Non-pigmented ciliary epithelial cell (primary cell): ENCODE measurements at places on chromosomes 3 and 15.
A peak's percentile ranks its signal among the peaks of the same experiment; 100 is the strongest.

DNA sequence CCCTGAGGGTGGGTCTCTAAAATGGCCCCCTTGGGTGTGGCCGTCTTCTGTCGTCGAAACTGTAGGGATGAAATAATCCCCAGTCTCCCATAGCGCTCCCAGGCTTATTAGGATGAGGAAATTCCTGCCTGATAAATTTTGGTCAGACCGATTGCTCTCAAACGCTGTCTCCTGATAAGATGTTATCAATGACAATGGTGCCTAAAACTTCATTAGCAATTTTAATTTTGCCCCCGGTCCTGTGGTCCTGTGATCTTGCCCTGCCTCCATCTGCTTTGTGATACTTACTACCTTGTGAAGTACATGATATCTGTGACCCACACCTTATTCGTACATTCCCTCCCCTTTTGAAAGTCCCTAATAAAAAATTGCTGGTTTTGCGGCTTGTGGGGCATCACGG lies 5.1 kb upstream of the RAB7A start:
- no peak for DNase-seq

- no peak for DNase-seq
Observed at GRCh38 chr3:141243271-141243707, 11.7 kb downstream of the PXYLP1 start.

DNA sequence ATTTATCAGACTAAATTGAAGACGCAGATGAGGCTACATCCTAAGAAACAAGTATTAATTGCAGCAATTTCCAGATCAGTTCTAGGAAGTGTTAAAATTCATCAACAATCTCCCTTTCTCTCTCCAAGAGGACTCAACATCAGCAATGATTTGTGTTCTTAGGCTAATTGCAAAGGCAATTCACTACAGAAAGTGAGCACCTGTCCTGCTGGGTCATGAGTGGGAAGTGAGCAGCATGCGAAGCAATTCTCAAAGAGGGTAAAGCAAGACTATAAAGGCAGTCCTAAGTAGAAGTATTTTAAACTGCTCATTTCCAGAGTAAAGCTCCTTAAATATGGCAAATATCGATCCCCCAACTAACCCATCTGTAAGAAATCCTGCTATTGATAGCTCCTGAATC lies 1191.0 kb upstream of the ALCAM start:
- no peak for DNase-seq

- no peak for DNase-seq
Observed at GRCh38 chr3:16808393-16809107, 76.2 kb upstream of the PLCL2 start.

DNA sequence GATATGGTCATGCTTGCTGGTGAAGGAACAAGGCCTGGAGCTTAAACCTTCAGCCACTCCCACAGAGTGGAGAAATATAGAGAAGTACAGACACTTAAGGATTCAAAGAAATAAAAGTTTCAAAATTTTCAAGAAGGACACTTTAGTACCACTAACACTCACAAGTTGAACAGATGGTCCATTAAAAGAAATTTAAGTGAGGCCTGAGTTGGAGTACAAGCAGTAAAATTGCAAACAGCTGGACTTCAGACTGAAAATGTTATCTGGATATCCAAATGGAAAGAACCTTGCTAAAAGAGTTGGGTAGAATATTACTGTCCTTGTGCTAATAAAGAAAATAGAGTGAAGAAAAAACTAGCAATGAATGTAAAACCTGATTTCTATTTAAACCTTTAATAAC lies 397.1 kb upstream of the KCNMB2 start:
- DNase-seq: no peak

- no peak for DNase-seq
Observed at GRCh38 chr15:93973287-93973686, 258.1 kb upstream of the MCTP2 start.

GRCh38 chr3:50237133-50237651 lies 1.2 kb downstream of the GNAI2 start:
- no peak for DNase-seq

DNA sequence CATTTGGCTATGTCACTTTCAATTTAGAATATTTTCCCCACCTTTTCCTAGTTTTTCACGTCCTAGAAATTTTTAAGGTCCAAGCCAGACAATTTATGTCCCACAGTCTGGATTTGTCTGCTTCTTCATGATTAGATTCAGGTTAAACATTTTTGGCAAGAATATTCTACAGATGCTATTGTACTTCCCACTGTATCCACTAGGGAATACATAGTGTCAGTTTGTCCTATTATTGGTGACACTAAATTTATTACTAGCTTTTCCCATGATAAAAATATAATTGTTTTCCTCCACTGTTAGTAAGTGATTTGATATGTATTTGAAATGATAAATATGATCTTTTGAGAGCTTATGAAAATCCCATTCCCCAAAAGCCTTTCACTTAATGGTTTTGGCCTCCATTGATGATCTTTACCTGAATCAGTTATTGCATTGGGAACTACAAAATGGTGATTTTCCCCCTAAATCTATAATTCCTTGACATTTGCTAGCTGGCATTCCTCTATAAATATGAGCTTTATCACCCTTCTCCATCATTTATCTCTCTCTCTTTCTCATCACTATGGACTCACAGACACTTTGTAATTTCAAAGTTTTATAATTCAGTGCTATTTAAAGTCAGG lies 8.3 kb downstream of the ARL14 start:
- no peak for DNase-seq

GRCh38 chr3:15083252-15083651 lies 15.7 kb downstream of the RBSN start:
- no peak for DNase-seq

- no peak for DNase-seq
Observed at GRCh38 chr3:194768586-194768985, 82.9 kb downstream of the FAM43A start.

- DNase-seq: no peak
Observed at GRCh38 chr15:59587085-59587826, 24.3 kb upstream of the GCNT3 start.

- DNase-seq: no peak
Observed at GRCh38 chr15:87099916-87100315, 1020.2 kb downstream of the AGBL1 start.

DNA sequence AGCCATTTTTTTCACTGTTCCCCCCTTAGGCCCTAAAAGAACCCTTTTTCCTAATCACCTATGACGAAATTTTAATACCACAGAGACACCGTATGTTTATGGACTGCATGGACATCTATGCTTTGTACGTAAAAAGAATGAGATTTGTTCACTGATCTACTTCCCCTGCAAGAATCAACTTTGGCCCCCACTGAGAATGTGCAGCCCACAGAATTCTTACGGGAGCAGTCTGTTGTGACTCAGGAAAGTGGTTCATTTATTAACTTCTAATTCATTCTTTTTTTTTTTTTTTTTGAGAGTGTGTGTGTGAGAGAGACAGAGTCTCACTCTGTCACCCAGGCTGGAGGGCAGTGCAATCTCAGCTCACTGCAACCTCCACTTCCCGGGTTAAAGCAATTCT lies 17.6 kb downstream of the EIF4E3 start:
- DNase-seq: no peak

- DNase-seq: no peak
Observed at GRCh38 chr15:68414206-68414555, 17.8 kb downstream of the ITGA11 start.

DNA sequence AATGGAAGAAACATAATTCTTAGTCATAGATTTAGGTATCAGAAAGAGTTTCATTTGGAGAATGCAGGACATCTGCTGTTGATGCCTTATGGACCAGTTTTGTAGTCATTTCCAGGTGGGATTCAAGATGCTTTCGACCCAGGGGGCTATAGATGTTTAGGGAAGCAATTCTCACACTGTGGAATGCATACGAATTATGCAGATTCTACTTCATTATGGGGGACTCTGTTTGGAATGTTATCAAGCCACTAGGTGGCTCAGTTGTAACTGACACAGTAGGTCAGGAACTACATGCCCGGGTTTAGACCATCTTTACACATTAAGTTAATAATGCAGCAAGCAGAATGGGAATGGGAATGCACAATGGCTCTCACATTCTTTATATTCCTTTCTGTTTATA lies 1359.8 kb downstream of the ZPLD1 start:
- no peak for DNase-seq

DNA sequence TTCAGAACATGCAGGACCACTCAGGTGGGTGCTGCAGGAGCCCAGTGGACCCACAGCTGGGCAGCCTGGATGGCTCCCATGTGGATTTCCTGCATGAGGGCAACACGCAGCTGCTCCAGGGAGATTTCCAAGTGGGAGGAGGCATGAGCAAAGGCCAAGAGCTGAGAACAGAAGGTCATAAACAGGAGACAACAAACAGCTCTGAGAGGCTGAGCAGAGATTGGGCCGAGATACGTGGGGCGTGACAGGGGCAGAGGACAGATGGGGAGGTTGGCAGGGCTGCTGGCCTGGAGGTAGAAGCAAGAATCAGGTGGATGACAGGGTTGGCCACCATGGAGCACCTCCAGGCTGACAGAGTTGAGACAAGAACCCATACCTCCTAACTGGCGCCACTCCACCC lies 2.9 kb downstream of the PHGR1 start:
- no peak for DNase-seq

DNA sequence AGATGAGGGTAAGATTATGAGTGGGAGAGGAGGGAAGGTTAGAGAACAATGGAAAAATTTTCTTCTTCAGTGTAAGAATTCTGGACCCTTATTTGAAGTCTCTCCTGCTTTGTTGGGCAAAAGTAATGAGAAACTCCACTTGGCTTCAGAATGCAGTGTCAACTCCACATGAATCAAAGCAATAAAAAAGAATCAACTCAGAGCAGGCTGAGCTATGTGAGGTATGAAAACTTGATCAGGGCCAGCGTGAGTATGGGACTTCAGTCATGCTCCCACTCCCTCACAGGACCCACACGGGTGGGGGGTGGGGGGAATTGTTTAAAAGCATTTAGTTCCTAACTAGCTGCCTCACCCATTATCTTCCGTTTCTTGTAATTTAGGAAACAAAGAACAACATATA lies 502.2 kb downstream of the PDCD6IP start:
- DNase-seq: no peak

DNA sequence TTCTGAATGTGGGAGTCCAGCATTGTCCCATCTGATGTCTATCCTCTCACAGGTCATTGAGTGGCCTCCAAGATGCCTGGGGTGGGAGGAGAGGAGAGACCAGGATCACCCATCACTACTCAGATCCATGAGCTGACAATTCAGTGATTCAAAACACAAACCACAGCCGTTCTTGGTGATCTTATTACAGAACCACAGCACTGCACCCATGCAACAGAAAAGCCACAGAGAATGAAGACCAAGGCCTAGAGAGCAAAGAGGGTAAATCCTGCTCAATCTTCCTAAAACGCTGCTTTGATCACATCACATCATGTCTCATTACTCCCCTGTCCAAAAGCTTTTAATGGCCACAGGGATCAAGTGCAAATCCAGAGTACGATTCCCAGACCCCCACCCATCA lies 23.5 kb downstream of the ANP32A start:
- DNase-seq: no peak

DNA sequence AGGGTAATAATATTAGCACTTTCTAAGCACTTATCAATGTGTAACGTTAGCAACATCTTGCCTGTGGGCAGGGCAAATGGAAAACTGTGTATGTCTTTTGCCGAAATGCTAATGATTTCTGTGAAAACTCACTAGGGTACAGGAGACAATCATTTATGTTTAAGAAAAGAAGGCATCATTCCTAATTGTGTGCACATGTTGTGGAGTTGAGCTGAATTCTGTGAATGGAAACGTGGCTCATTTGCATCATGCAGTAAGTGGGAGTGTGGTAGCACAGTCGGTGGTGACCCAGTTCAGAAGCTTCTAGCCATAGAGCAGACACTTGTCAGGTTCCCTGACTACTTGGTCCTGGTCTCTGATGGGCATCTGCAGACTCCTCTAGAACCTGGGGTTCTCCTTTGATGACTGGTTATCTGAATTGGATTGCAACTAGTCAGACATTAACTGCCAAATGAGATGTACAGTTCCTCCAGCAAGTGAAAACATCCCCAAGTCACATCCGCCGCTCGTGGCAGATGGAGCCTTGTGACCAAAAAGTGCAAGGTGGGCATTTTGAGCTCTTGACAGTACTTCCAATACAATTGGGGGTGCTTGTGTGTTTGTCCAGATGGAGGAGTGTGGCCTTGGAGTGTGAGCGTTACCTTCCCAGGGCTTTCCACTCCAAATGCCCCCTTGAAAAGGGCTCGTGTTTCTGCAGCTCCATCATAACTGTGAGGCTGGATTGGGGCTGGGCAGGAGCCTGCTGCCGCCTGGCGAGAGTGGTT lies 21.5 kb downstream of the MRPS25 start:
- no peak for DNase-seq

DNA sequence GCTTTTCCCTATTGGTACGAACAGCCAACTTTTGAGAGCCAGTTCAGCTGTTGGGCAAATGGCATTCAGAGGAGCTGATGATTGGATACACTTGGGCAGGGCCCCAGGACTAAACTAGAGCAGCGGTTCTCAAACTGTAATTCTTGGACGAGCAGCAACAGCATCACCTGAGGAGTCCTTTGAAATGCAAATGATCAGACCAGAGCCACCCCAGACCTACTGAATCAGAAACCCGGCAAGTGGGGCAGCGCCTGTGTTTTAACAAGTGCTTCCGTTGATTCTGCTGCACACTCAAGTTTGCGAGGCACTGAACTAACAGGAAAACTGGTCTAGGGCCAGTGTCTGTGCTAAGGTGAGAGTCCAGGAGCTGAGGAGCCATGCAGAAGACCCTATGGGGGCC lies 239.7 kb downstream of the UACA start:
- no peak for DNase-seq

- no peak for DNase-seq
Observed at GRCh38 chr15:26804063-26804804, 31.4 kb upstream of the GABRB3 start.

DNA sequence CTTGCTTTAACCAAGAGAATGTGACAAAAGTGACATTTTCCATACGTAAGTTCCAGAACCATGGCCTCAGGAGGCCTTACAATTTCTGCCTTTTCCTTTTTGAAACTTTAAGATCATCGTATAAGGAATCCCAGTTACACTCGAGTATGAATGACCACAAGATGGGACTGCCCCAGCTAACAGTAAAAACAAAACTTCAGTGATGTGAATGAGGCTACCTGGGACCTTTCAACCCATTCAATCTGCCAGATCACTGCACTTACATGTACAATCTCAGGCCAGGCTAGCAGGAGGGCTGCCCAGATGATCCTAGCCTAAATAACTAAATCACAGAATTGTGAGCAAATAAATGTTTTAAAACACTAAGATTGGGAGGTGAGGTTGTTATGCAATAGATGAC lies 328.8 kb downstream of the CNTN6 start:
- no peak for DNase-seq

DNA sequence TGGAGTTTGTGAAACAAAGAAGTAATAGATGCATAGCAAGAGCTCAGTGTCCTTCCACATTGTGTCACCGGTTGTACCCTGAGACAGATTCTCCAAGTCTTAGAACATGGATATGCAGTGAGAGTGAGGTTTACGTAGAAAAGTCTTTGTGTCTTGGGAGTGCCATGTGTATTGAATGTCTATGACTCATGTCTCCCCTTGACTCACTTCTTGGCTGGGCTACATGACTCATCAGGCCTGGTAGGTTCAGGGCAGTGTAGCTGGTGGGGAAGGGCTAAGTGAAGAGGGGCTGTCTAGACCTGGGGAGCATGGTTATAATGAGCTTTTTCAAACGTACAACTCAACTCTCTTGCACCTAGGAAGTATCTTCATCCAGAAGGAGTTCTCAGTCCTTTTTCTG lies 167.4 kb downstream of the GAP43 start:
- peak; percentile 98 for DNase-seq

- no peak for DNase-seq
Observed at GRCh38 chr15:63849906-63850305, 16.2 kb upstream of the HERC1 start.
